AG08396 (cell line): ENCODE measurements at places on chromosomes 7 and 10.

- DNase-seq = no peak
Observed at GRCh38 chr10:88168171-88169036, 305.0 kb downstream of the PTEN start.

DNA sequence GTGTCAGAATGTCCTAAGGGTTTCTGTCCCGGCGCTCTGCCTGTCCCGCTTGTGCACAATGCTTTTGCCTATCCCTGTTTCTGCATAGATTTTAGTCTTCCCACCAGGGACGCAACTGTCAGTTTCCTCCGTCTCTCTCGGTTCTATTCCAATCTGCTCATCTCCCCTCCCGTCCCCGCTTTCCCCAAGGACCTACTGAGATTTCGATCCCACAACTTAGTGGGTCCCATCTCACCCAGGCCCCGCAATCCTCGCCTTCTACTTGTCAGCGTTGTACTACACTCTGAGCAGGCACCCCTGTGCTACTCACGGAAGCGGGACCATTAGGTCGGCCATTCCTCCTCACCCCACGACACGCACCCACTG lies 519 bp upstream of the ZNF655 start:
- DNase-seq = no peak

DNA sequence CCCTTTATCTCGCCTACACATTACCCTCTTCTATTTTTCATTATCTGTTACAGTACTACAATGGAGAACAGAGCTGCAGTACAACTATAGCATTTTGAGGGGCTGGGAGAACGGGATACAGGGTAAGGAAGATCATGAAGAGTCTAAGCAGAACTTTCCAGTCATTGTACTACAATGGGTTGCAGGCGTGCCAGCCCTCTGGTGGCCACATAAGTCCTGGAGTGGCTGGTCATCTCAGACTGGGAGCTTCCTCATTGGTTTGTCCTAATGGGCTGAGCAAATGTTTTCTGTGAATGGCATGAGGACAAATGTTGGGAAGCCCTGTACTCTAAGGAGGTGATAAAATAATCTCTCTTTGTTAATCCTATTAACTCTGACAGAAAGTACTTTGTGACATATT lies 33.0 kb downstream of the TMEM106B start:
- DNase-seq = peak; percentile 11

DNA sequence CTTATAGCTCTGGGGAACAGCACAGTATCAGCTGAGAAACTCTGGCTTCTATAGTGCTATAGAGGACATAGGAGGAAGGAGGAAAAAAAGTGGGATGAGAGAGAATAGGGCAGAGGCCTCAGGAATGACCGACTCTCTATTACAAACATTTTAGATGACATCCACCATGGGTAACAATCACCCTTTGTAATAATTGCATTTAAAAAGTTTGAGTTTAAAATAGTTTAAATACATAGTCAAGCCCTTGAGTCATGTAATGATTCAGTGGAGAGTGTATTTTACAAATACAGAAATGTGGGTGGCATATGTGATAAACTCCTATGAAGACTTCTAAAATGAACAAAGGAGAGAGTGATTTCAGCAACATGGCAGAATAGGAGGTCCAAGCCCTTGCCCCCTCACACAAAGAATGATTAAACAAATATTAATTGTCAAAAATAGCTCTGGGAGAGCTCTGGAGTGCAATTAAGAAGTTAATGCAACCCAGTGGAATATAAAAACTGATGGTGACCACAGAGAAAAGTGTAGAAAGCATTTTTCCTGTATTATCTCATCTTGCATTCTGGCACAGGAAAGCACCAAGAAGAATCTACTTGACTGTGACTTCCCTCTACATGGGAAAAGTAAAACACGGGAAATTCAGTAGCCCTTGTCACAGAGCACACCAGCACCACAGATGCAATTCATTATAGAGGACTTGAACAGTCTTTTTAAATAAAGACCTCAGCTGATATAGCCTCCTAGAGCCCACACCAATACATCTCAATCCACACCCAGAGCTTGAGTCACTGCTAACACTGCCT lies 569.0 kb upstream of the SORCS1 start:
- DNase-seq = no peak

DNA sequence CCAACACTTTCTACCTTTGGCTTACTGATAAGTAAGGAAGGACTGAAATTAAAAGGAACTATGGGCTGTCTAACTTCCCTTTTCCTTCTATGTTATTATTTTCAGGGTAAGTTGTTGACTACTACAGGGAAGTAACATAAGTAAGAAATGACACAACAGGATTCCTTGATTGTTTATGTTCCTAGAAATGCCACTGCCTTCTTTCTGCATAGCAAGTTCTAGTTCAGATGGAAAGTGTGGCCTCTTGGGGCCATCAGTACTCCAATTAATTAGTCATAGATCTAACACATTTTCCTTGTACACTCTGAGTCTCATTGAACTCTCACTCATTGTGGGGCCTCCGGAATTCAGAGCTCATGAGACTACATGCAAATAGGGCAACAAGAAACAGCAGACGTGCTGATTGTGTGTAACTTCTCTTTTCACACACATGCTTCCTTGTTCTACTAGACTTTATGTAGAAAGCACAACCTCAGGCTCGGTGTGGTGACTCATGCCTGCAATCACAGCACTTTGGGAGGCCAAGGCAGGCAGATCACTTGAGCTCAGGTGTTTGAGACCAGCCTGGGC lies 35.3 kb upstream of the HIBADH start:
- no peak for DNase-seq

DNA sequence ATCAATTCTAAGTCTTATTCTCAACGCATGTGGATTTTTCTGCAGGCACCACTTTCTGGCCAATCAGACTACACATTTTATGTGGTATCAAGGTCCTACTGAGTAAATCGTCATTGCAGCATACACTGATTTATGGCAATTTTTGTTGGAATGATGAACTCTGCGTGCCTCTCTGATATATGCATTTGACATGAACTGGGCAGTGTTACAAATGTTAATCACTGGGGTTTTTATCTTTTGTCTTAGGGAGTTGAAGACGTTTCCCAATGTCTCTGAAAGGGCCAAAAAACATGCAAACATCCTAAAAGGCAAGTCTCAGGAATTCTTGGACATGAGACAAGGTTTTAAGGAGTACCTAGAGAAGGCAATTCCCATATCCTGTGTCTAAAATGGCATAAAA lies 809.5 kb upstream of the CELF2 start:
- DNase-seq = no peak

DNA sequence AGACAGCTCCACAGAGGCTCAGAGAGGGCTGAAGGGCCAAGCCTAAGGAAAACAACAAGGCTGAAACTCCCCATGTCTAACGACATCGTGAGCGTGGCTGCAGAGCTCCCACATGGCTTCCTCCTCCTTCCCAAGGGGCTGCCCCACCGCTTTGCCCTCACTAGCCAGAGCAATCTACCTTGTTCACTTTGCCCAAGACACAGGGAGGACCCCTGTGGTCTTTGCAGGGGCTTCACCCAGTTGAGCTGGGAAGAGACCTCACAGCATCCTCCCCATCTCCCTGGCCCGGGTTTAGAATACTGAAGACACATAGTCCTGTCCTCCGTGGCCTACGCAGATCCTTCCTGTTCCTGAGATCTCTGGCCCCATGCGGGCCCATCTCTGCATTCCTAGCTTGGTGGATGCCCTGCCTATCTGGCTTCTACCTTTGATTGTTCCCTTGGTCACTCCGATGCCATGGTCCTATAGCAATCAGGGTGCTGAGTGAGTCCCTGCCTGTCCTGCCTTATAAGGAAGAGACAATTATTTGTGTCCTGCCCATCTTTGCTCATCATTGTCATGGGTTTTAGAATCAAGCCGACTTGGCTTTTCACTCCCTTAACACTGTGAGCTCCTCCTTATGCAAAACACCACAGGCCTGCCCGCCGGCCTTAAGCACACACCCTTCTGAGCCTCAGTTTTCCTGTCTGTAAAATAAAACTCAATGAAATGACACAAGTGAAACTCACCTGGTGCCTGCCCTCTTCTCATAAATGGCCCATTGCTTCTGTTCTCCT lies 73.2 kb downstream of the PARP12 start:
- no peak for DNase-seq

GRCh38 chr7:117014673-117015133 lies 61.4 kb downstream of the ST7 start:
- DNase-seq = peak; percentile 58

DNA sequence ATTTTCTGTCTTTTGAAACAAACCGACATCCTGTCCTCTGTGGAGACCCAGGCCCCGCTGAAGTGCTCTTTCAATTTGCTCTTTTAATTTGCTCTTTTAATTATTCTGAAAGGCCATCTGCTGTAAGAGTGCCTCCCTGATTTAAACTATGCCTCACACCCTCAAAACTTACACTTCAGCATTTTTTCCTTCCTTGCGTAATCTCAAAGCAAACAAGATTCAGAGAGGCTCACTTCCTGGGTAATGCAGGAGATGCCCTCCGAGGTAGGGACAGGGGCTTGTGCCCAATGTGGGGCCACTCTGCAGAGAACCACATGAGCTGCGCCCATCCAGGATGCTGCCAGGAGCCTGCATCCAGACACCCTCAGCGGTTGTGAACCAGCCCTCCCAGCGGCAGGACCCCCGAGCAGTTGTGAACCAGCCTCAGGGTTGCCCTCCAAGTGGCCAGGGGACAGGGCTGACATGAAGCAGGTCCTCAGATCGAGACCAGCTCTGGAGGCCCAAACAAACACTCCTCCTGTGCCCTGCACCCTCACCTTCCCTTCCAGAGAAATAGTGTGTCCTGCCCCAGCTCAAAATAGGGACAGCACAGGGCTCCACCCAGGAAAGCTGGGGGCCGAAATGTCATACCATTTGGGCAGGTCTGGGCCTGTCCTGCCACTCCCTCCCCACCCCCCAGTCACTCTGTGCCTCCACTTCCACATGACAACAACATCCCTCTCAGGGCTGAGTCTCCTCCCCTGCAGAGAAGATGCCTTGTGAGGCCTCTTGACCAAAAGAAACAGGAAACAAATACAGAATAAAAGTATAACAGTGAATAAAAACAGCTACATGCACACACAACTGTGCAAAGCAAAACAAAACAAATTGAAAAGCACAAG lies 190.4 kb downstream of the PTPRN2 start:
- no peak for DNase-seq

- no peak for DNase-seq
Observed at GRCh38 chr10:86393362-86393761, 26.8 kb upstream of the GRID1 start.

DNA sequence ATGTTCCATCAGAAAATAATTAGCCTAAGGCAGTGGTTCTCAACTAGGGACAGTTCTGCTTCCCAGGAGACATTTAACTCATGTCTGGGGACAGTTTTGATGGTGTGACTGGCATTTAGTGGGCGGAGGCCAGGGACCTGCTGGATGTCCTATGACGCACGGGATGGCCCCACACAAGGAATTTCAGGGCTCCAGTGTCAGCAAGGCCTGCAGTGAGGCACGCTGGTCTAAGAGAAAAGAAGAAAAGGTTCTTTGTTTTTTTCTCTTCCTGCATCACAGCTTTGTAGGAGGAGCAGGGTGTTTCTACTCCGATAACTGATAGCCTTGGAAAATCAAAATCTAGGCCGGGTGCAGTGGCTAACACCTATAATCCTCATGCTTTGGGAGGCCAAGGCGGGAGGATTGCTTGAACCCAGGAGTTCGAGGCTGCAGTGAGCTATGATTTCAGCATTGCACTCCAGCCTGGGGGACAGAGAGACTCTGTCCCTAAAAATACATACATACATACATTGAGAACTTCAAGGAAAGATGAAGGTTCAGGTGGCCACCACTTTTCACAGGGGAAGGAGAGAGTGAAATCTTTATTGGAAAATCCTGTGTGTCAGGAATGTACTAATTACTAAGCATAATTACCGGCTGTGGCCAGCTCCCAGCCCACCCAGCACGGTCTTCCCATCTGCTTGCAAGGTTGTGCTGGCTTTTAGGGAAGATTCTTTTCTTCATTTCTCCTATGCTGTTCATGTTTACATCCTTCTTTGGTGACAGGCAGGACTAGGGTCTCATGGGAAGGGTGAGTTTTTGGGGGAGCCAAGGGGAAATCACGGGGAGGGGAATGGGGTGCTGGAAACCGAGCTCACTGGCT lies 150.4 kb downstream of the ACTR3B start:
- no peak for DNase-seq

- no peak for DNase-seq
Observed at GRCh38 chr10:95840121-95840520, 67.7 kb upstream of the CC2D2B start.

DNA sequence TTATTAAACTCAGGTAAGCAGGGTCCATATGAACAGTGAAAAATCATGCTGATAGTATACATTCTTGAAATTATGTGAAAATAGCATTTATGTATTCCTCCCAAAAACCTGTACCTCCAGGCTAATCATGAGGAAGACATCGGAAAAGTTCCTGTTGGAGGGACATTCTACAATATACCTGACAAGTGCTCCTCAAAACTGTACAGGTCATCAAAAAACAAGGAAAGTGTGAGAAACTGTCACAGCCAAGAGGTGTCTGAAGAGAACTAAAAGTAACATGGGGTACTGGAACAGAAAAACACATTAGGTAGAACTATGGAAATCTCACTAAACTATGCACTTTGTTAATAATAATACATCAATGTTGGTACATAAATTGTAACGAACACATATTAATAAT lies 326.7 kb downstream of the CRPPA start:
- no peak for DNase-seq

- DNase-seq = no peak
Observed at GRCh38 chr10:111344804-111345203, 268.0 kb downstream of the ADRA2A start.
